Smooth muscle cell of the pulmonary artery (primary cell): ENCODE measurements at places on chromosomes 2 and 18. TPM values are rescaled to one million over a fixed set of nuclear protein-coding genes. Genes with fewer than 3 reads are reported as not detected.

The ADCY3 gene
- 112 and 115 TPM in 2 replicates for total RNA-seq

The VIT gene
- total RNA-seq, result 2.0 and 8.9 TPM in 2 replicates

The IRS1 gene
- total RNA-seq, result 20.7 and 24.5 TPM in 2 replicates

The CYP27C1 gene
- under 0.01 and 0.13 TPM in 2 replicates for total RNA-seq
